Dermis blood vessel endothelial cell (primary cell): ENCODE measurements at places on chromosomes 13 and 19.

GRCh38 chr19:46859637-46860124 is 1.1 kb upstream of the ARHGAP35 start:
- DNase-seq, result no peak

DNA sequence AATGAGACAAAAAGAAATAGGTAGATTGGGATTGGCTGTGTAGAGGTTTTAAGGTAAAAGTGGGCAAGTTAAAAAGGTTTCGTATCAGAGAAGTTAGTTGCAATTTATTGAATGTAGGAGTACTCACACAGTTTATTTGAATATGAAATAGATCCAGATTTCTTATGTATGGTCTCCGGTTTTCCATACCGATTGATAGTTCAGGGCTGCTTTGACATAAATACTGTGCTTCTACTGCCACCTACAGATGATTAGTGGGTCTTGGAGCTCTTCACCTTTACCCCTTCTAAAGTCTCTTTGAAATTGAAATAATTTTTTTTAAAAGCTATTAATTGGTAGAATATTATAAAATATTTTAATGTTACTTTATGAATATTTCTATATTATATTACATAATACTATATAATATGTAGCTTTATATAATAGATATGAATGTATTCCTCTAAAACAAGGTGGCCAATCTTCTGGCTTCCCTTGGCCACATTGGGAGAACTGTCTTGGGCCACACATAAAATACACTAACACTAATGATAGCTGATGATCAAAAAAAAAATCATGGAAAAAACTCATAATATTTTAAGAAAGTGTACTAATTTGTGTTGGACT is 7.7 kb upstream of the GPR18 start:
- DNase-seq, result peak; percentile 82

GRCh38 chr19:5214902-5215301 is 125.7 kb downstream of the PTPRS start:
- DNase-seq, result no peak

DNA sequence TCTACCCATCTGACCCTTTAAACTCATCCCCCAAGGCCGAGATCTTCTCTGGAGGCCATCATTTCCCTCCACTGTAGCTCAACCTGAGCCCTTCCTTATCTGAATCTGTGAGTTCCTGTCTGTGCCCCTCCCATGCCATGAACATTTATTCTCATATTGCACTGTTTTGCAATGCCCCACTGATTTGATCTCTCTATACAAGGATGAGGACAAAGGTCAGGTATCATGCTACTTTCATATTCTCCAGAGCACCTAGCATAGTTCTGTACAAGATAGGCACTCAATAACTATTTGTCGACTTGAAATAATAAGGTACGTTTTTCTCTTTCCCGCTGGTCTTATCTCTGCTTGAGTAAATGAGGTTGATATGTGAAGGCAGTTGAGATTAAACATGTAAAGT is 135.5 kb downstream of the KLF5 start:
- DNase-seq, result no peak

DNA sequence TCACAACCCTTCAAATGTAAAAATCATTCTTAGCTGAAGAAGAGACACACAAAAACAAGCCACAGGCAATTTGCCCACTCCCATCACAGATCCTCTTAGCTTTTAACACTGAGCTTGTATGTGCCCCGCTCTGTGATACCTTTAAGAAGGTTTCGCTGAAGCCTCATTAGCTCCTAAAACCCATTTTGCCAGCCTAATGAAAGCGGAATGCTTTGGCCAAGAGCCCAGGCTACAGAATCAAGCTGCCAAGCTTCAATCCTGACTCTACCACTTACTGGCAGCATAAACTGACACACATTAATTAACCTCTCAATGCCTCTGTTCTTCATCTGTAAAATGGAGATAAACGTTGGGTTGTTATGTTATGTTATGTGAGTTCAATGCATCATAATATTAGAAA is 10.5 kb downstream of the ZNF112 start:
- DNase-seq, result no peak

DNA sequence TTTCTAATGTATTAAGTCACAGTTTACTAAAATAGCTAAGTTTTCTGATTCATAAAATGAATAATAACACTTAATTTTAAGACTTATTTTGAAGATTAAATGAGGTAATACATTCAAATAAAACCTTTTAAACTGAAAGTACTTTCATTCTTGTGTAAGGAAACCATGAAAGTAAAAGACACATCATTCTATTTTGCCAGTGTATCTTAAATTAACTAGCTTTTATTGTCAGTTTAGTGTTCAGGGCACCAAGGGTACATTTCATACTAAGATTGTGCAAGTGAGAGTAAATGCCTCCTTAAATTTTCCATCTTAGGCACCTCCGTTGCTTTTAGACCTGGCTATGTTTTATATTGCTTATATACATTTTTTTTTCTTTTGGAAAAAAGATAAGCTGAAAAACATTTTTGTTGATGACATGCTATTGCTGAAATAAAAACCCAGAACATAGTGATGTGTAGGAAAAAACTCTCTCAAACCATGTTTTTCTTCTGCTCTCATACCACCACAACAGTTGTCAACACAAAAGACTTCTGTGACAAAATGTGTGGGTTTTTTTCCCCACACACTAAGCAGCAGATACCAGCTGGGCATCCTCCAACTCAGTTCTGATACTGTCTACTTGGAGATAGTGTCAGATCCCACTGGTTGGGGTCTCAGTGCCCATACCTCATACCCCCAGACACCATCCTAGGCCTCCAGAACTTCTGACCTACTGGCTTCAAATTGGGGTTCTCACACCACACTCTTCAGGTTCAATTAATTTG is 30.7 kb upstream of the LPAR6 start:
- no peak for DNase-seq

DNA sequence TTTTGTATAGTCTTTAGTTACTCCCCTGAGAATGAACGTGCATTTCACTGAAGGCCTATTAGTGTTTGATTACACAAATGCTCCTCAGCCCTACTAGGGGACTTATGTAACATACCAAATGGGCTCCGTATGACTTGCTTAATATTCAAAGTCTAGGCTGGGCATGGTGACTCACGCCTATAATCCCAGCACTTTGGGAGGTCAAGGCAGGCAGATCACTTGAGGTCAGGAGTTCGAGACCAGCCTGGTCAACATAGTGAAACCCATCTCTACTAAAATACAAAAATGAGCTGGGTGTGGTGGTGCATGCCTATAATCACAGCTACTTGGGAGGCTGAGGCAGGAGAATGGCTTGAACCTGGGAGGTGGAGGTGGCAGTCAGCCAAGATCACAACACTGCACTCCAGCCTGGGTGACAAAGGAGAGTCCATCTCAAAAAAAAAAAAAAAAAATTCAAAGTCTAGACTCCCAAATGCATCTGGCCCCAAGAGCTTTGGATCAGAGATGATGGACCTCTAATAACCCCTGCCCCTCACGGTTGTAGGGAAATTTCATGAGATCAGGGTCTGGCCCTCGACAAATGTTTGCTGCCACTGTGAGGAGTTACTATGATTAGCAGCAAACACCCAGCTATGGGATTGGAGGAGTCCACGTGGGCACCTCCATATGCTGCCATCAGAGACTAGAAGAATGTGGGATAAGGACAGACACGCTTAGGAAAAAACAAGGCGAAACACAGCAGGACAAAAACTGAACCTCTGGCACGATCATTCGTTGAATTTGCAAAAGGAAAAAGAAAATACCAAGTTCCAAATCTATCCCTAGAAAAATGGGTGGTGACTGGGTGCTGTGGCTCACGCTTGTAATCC is 4.6 kb downstream of the FBXO17 start:
- DNase-seq, result no peak

- DNase-seq, result no peak
Measured at GRCh38 chr13:73367886-73368285, 309.1 kb downstream of the KLF5 start.

DNA sequence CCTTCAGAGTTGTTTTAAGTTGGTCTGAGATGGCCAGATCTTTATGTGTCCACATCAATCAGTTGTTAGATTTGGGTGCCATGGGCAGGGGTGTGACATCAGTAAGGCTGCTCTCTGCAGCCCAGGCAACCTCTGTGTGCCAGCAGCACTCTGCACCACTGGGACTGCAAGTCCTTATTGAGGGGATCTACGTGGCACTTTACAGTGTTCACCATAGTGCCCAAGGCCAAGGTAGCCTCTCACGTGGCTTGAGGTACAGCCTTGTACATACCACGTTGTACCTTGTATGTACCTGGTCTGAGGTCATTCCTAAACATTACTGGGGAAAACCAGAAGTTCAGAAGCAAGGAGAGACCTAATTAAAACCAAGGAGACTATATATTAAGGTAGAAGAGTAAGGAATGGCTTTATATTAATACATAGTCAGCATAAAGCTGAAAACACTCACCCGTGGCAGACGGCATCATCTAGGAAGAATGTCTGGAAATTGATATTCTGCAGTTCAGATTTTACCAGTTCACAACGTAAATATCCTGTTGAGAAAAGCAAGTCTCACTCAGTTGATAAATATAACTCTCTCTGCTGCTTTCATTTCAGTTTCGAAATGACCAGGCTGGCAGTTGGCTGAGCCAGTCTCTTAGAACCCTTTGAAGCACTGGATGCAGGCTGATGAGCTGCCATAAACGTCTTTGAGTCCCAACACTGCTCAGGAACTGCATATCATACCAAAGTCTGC is 128.8 kb downstream of the ZDHHC20 start:
- DNase-seq, result no peak

DNA sequence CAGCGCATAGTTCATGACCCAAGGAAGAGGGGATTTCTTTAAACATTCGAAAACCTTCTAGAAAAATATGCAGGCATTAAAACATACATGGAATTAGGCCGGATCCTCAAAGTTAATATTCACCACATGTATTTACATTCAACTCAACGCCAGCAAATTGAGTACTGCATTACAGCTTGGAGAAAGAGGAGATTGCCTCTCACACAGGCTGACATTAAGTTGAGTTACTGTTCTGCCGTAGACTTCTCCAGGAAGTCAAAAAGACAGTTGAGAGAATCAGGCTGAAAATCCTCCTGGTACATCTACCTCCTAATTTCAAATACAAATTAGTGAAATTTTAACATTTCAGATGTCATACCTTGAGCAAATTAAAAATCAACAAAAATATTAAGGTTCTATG is 195.7 kb downstream of the URI1 start:
- no peak for DNase-seq

DNA sequence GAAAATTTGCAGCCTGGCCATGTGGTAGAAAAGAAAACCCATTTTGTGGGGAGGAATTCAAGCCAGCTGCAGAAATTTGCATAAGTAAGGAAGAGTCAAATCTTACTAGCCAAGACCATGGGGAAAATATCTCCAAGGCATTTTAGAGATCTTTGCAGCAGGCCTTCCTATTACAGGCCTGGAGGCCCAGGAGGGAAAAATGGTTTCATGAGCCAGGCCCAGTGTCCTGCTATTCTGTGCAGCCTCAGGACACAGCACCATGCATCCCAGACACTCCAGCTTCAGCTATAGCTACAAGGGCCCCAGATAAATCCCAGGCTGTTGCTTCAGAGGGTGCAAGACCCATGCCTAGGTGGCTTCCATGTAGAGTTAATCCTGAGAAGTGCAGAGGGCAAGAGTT is 1590.1 kb upstream of the PRR20A start:
- DNase-seq, result no peak

DNA sequence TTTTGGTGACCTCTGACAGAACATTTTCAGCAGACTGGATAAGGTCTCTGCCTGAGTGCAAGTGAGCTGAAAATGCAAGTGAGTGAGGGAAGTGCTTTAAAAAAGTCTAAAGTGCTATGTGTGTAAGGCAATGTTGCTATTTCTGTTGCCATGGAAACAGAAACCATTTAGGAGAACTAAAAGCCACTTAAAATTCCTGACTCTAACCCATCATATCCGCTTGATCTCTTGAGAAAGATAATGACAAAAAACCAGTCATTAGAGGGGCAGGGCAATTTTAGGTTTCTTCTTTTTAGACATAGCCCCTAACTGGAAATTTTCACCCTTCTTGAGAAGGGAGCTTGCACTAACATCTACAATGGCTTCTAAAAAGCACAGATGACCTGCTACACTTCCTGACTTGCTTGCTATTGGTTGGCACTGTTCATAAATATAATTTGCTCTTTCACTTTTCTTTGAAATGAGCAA is at the start of gene CYSLTR2:
CYSLTR2 (plus strand) TSS at position 458 of the 468 bp plus-strand sequence. CDS start 52,889 bp downstream, outside the sequence.
- peak; percentile 12 for DNase-seq

DNA sequence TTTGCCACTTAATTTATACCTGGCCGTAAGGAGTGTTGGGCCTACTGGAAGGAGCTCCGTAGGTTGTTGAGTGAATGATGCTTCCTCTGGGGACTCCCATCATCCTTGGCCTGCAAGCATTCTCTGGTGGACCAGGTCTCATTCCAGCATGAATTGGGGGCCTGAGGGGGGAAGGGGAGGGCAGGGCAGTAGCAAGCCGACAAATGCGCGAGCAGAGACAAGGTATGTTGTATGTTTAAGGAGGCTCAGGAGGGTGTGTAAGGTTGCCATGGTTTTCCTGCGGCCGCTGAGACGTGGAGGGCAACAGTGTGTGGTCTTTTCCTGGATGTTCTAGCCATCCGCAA is 749 bp downstream of the ZNF264 start:
- peak; percentile 14 for DNase-seq

GRCh38 chr13:47117268-47117667 is 220.4 kb upstream of the HTR2A start:
- DNase-seq, result no peak

DNA sequence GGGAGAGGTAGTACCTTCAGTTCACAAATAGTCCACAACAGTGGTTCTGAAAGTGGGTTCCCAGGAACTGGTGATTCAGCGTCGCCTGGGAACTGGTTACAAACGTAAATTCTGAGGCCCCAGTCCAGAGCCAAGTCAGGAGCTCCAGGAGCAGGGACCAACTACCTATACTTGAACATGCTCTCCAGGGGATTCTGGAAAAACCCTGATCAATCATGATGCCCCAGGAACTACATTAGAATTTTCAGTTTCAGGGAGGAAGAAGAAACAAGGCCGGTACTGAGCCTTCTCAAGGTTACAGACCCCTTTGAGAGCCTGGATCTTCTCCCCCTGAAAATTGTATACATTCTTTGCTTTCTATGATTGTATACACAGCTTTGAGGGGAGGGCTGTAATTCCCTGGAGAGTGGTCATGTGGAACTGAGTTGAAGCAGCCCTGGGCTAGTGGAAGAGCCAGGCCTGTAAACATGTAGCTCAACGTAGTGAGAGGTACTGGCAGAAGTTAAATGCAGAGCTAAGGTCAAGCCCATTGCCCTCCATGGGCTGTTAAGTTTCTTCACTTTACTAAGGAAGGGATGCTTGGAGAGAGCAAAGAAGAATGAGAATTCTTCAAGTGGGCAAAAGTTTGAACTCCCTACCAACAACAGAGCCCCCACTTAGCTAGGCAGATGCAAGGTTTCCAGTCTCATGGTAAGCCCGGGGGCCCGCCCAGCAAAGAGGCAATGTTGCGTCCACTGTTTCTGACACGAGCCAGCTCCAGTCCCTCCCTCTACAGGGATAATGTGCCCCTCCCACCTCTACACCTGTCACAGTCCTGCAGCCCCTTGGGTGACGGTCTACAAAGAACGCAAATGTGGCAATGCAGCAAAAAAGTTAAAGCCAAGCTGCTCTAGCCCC is 17.0 kb downstream of the DOCK9 start:
- peak; percentile 41 for DNase-seq

- DNase-seq, result peak; percentile 78
Measured at GRCh38 chr19:11587302-11587974, 9.8 kb upstream of the ZNF627 start.

- no peak for DNase-seq
Measured at GRCh38 chr19:5447700-5448311, 7.4 kb upstream of the ZNRF4 start.

- DNase-seq, result no peak
Measured at GRCh38 chr19:12095111-12095790, 30.7 kb downstream of the ZNF844 start.

GRCh38 chr13:99733346-99733745 is 232.1 kb downstream of the TM9SF2 start:
- peak; percentile 3 for DNase-seq
